Stimulated activated CD4-positive, alpha-beta T cell treated with anti-CD3 and anti-CD28 coated beads, TNF-alpha, amount 100 ng/mL, for 48 hours (primary cell): ENCODE measurements at places on chromosomes 4 and X.

- DNase-seq = no peak
These were observed 276.3 kb upstream of the GALNT7 start for GRCh38 chr4:172892300-172892699.

DNA sequence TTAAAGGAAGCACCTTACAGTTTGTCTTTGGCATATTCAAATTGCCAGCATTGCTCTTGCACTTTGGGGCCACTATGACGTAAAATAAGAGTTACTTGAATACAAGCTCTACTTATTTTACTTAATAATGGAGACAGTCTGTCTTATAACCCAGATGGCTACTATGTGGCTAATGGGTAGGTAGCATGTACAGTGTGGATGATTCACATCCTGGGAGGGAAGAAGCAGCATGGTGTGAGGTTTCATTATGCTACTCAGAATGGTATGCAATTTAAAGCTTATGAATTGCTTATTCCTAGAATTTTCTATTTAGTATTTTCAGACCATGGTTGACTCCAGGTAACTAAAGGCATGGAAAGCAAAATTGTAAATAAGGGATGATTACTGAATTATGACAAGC is 761.8 kb upstream of the ATOH1 start:
- no peak for DNase-seq

DNA sequence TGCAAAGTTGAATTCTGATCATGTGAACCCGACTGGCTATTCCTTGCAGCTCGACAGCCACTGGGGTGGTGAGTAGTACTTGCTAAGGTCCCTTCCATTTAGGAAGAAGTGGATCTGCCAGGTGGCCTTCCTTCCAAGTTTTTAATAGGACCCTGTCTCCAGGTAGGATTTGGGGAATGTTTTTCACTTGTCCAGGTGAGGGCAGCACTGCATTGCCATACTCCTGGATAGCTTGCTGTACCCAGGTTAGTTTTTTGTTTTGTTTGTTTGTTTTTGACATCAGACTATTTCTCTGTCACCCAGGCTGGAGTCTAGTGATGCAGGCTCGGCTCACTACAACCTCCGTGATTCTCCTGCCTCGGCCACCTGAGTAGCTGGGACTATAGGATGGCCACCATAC is 29.8 kb downstream of the SAGE1 start:
- DNase-seq = no peak

- no peak for DNase-seq
These were observed 837 bp downstream of the CITED1 start for GRCh38 chrX:72304877-72305276.

DNA sequence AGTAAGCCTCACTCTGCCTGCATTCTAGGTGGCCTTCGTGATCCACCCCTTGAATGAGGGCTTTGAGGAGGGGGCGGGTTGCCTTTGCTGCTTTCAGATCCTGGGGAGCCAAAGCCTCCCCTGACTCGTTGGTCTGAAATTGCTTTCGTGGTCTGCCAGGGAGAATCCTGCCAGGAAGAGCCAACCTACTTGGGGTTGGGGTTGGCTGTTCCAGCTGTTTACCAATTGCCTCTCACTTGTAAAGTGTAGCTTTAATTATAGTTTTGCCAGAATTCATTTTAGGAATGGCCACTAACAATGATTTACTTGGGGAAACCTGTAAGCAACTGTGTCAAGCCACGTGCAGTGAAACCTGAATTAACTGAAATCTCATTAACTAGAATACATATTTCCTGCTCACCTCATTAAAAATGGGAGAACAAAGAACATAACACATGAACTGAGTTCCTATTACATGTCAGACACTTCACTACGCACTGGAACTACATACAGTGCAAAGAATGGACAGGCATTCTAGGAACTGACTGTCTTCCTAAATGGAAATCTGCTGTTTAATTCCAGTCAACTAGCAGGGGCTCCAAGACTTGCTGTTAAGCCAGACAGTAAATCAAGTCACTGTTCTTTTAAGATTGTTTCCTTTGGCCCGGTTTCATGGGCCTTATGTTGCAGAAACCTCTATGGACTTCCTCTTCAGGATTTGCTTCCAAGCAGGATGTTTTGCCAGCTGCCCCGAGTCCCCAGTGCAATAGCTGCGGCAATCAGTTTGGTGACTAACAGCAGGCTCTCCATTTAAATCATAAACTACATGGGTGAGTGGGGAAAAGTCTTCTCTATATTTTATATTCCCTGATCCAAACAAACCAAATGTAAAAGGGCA is 16.4 kb upstream of the NKRF start:
- no peak for DNase-seq

DNA sequence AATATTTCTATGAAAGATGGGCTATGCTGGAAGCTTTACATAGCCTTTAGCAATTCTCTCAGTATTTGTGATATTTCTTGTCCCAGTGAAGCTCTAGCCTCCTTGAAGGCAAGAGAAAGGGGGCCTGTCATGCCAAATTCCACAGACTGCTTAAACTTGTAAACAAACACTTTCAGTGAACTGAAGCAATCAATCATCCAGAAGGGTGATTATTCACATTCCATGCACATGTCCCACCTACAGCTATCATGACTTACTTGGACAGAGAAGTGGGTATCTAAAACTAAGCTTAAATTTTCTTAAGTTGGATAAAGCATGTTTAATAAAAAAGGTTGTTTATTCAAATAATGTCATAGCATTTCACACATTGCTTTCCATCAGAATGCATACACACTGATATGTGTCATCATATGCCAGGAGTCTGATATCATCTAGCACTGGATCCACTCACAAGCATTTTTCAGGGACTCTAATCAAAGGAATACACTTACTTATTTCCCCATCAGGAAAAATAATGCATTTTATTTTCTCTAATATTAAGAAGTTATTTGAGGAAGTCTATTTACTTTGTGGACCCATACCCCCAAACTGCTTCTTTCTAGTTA is 1.2 kb upstream of the FSTL5 start:
- DNase-seq = no peak

DNA sequence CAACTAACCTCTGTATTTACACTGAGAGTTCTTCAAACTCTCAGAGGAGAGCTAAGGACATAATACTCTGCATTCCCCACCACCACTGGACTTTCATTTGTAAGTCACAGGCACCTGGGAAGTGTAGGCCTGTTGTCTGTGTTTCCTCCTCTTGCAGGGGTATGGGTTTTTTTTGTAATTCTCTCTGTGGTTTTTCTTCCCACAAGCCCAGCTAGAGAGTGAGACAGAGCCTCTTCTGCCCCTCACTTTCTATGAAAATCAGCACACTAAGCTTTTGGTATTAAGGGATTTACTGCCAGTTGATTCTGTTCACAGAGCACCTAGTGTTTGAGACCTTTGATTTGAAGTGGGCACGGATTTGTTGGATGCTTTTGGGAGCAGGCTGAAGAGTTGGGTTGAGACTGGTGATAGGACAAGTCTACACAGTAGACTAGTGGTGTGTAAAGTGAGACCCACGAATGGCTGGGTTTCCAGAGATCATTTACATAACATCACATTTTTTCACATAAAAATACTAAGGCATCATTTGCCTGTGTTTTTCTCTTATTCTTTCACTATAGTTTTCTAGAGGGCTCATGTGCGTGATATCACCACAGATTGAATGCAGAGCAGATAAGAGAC is 28.9 kb upstream of the WDR17 start:
- no peak for DNase-seq

- no peak for DNase-seq
These were observed 5.7 kb downstream of the NSG1 start for GRCh38 chr4:4392501-4393183.
